ENCODE measurements at places on chromosomes 2 and 18. TPM values are rescaled to one million over a fixed set of nuclear protein-coding genes. Genes with fewer than 3 reads are reported as not detected.

GRCh38 chr2:7116511-7116910 lies 199.3 kb downstream of the RNF144A start:
- no peak for DNase-seq

GRCh38 chr18:28041366-28041765 lies 135.6 kb downstream of the CDH2 start:
- DNase-seq = no peak

DNA sequence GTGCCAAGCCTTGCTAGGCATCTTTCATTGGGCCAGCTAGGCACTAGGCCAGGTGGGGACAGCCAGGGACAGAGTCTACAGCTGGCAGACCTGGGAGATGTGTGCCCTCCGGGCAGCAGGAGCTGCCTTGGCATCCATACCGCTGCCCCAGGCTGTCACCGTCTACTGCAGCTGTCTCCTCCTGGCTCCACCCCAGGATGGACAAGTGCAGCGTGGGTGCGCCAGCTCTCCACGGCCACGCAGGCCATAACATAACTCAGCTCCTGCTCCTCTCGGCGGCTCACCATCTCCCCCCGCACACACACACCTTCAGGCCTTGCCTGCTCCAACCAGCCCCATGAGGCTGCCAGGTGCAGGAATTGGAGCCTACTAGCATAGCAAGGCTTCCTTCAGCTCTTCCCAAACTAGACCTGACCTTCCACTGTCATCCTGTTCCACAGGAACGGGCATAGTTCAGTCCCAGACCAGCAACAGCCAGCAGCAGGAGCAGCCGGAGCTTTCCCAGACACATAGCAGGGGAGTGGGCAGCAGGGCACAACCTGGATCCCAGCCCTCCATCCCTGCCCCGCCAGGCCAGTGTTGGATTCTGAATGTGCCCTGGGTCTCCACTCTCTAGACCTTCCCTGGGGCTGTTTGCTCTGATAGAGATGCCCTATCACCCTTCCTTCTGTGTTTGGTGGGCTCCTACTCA lies 2.5 kb upstream of the ADRA2B start:
- no peak for DNase-seq

DNA sequence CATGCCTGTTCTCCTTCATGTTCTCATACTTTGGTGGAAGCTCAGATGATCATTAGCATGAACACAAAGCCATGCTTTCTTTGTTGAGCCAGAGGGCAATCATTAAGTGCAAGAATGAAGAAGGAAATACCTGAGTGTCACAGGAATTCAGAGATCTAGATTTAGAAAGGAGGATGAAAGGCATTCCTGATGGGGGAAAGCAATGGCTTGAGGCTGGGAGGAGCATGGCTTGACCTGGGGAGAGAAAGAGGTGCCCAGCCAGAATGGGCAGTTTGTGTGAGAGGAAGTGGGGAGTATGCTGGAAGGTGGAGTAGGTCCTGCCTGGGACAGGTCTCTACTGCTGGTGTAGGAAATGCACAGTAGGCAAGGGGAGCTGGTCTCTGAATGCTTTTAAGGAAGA lies 35.1 kb downstream of the SLC4A3 start:
- no peak for DNase-seq

DNA sequence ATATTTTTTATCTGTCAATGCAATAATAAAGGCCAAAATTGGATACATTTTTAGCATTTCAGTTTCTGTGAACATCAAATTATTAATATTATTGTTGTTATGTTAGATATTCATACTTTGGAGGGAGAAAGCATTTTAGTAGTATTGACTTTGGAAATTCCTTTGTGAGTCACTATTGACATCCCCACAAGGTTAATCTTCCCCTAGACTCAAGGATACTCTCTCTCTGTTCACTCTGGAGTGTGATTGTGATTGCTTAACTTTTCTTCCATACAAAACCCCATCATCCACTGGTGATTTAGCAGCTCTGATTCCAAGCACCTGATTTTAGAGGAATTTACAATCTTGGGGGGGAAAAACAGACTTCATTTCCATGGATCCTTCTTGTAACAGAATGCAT lies 352.0 kb downstream of the THSD7B start:
- DNase-seq = no peak

GRCh38 chr2:235494716-235495372 lies 1.0 kb downstream of the AGAP1 start:
- peak; percentile 60 for DNase-seq

GRCh38 chr2:210553373-210553772 lies 3.0 kb upstream of the CPS1 start:
- peak; percentile 13 for DNase-seq

GRCh38 chr2:217918308-217919024 lies 84.3 kb downstream of the TNS1 start:
- no peak for DNase-seq

- peak; percentile 29 for DNase-seq
Measured at GRCh38 chr2:70978341-70979179, at the start of gene ANKRD53. TSS of gene ANKRD53 (plus strand) at chr2:70978630. CDS start at chr2:70978646, 16 bp downstream.

The ALPI gene
- total RNA-seq = not detected

The CTAGE1 gene
- not detected for total RNA-seq

- DNase-seq = no peak
Measured at GRCh38 chr18:30163573-30163972, 879.0 kb downstream of the DSC3 start.

The SIX3 gene
- not detected for total RNA-seq

All from endothelial cell of umbilical vein (primary cell).